Right hindlimb (tissue), 1 donor: ENCODE measurements at places on chromosomes 7 and 10.

GRCh38 chr10:36507715-36508114 is 617.7 kb upstream of the ANKRD30A start:
- peak; percentile 56 for DNase-seq

- DNase-seq = no peak
Measured at GRCh38 chr10:79132681-79133381, 64.1 kb downstream of the ZMIZ1 start.

DNA sequence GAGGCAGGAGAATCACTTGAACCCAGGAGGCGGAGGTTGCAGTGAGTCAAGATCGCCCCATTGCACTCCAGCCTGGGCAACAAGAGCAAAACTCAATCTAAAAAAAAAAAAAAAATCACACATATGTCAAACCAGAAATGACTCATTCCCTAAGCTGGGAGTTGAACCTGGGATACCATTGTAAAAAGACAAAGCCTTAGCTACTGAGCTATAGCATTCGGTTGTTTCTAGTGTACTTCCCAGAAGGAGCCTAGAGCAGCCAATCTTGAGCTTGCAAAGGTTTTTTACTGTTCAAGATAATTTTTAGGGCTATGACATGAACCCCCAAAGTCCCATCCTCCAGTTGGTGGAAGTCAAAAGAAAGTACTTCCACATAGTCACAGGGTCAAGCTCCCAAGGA is 87.9 kb downstream of the ZNF467 start:
- no peak for DNase-seq

DNA sequence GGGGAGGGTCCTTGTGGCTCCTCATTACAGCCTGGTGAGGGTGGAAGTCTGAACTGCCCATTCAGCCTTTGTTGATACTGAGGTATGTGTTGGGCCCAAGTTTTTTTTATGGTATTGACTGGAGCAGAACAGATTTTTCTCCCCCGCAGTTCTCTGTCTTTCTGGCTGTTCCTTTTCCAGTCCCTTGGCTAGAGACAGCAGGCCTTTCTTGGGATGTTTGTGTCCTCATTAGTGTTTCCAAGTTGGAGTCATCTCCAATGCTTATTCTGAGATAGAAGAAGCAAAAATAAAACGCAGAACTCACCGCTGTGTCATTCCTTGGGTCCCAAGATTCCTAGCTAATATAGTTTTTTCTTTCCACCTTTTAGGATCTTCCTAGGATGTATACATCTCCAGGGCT is 193.3 kb downstream of the RAMP3 start:
- DNase-seq = no peak

DNA sequence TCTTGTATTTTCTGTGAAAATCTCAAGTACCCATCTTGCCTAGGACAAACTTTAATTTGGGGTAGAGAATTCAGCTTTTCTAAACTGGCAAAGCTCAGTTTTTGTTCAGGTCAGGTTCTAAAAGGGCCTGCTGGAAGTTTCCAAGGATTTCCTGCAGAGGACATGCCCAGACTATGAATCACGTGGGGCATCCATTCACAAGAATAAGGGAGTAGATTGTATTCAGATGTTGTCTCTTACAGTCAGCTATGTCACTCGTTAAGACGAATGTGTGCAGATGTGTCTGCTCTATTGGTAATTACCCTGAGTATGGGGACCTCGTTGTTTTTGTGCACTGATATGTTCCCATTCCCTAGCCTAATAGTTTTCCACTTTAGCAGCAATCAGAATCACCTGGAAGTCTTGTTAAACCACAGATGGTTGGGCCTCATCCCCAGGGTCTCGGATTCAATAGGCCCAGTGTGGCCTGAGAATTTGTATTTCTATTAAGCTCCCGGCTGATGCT is 81.0 kb upstream of the ITPRID1 start:
- DNase-seq = no peak

DNA sequence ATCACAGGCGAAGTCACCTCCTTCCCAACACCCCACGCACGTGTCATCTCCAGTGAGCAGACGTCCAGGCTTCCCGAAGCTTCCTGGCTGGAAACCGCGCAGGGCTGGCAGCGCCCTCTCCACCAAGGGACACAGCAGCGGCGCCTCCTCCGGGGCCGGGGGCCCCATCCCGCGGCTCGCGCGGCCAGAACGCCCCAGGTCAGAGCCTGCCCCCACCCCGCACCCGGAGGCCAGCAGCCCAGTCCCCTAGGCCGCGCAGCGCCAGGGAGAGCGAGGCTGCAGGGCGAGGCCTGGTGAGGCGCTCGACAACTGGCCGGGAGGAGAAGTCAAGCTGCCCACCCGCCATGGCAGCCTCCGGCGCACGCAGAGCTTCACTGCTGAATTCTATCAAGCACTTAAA is 247.0 kb downstream of the SEMA3D start:
- DNase-seq = no peak

DNA sequence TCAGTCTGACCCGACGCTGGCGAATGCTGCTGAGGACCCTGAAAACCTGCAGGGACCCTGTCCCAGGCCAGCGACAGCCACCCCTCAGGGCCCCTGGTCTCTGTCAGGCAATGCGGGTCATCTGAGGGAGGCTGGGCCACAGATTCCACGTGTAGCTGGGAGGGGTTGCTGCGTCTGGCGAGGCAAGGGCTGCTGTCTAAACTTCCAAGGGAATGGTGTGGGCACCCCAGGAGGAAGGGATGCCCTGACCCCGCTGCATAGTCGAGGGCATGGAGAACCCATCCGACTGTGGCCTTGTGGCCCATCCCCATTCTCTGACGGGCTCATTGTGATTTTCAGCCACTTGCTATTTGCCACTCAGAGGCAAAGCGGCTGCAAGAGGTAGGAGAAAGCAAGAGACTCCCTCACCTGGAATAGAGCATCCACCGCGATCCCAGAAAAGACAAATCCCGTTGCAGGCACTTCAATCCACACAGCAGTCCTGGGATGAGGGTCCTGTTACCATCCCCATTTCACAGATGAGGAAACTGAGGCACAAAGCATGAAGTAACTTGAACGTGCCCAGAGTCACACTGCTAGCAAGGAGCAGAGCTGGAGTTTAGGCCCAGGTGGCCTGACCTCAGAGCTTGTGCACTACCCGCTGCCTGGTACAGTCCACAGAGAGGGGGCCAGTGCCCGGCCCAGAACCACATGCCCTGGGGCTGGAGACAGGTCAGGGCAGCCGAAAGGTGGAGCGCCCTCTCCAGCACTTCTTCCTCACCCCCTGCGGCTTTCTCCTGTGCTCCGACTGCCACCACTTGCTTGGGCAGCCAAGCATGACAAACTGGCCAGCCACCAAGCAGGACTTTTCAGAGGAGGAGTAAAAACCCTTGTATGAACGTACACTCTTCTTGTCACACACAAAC is 163.8 kb upstream of the KLF14 start:
- no peak for DNase-seq

- DNase-seq = no peak
Measured at GRCh38 chr10:15808204-15808797, 52.0 kb downstream of the MINDY3 start.

DNA sequence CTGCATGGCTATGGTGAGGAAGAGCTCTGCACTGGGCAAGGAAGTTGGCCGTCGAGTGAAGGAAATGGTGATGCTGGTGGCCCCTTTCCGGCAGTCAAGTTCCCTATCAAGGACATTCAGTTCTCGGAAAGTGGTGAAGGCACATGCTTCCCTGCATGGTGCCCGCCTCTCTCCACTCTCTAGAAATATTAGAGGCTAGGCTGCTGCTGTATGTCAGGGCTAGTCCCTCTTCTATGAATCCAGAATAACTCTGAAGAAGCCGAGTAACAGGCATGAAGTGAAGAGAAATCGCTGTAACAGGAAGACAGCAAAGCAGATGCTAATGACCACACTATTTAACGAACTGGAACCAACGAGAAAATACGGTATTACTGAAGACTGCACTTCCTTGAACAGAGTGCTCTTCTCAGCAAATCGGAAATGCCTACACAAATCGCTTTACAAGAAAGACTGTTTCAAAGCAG is 5.4 kb downstream of the IDI1 start:
- DNase-seq = no peak

DNA sequence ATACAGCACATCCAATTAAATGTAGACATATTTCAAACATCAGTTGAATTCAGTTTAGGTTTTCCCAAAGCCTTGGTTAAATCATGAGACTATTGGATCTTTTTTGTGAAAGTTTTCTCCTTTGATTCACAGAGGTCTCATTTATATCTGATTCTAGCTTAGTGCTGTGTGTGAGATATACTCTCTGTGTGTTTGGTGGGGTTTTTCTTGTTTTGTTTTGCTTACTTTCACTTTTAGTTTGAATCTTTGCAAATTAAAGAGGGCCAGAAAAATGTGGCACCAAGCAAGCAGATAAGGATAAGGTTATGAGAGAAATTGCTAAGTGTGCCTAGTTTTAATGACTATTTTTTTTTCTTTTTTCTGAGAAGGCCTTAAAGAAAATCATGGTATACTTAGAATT is 12.6 kb upstream of the OR6B1 start:
- no peak for DNase-seq

DNA sequence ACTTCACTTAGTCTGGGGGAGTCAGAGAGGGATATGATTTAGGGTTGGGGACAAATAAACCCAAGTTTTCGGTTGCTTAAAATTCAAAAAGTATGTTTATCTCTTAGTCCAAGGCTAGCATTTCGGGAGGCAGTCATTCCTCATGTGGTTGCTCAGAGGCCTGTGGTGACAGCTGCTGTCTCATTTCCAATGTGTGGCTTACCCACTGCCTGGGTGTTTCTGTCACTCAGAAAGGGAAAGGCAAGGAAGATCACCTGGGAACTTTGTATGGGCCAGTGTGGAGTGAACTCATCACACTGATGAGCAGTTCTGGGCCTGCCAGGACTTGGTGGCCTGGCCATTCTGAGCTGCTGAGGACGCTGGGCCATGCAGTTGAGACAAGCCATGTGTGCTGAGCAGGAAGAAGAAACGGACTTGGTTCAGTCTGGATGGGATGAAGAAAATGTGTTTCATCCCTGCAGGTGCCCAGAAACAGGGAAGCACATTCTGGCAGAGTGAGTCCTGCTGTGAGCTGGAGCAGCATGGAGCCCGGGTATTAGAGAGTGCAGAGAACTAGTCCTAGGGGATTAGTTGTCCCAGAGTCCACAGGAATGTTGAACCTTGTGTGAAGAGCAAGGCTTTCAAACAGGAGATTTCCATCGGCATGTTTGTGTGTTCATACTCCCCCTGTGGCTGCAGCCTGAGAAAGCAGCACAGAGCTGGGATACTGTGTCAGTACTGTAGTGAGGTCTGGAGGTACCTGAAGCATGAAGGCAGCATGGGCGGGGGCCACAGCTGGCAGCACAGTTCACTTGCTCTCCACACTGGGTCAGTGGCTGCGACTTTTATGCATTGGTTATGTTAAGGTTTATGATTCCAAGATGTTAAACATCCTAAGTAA is 211.1 kb upstream of the IGFBP3 start:
- DNase-seq = no peak

- DNase-seq = peak; percentile 52
Measured at GRCh38 chr7:15352421-15353206, 209.2 kb downstream of the AGMO start.
